ENCODE measurements at places on chromosomes 16 and 17.

DNA sequence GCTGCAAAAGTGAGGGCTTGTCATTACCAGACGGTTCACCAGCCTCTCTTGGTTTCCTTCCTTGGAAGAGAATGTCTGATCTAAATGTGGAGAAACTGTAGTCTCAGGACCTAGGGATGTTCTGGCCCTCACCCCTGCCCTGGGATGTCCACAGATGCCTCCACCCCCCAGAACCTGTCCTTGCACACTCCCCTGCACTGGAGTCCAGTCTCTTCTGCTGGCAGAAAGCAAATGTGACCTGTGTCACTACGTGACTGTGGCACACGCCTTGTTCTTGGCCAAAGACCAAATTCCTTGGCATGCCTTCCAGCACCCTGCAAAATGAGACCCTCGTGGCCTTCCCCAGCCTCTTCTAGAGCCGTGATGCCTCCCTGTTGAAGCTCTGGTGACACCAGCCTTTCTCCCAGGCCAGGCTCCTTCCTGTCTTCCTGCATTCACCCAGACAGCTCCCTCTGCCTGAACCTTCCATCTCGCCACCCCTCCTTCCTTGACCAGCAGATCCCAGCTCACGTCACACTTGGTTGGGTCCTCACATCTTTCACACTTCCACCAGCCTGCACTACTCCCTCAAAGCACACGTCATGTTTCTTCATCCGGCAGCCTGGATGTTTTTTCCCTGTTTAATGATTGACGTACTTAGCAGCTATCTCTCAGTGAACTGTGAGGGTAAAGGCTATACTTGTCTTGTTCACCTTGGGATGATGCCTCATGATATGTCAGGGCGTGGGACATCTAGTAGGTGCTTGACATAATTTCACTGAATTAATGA lies 4.3 kb downstream of the ZNF768 start:
- H3K36me3 ChIP-seq: no peaks in the 10 kb centered on the region
- no peak overlapping the region for H3K27ac ChIP-seq
- H3K4me3 ChIP-seq: no peak overlapping the region
- H3K4me1 ChIP-seq: peaks cover 5% of the 10 kb centered on the region

DNA sequence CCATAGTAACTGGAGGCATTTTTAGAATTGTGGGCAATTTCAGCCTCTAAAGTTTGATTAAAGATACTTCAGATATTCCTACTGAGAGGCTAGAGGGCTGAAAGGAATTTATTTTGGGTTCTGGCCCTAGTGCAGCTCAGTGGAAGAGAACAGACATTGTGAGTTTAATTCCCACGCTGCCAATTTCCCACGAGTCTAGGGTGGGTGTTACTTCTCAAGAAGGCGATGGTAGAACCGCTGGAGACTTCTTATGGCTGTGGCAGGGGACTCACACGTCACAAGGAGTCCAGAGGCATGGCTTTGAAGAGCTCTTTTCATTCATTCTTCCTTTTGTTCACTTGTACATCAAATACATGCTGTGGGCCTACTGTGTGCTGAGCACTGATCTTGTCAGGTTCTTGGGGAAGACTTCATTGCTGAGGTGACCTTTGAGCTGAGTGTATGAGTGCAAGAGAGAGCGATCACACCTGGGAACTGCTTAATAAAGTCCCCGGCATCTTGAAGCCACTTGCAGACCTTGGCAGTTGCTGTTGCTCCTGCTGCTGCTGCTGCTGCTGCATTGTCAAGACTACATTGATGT lies 111.7 kb downstream of the WWOX start:
- H3K4me3 ChIP-seq: no peak overlapping the region
- no peaks in the 10 kb centered on the region for H3K36me3 ChIP-seq
- no peaks in the 10 kb centered on the region for H3K4me1 ChIP-seq

- H3K27me3 ChIP-seq: no peaks in the 10 kb centered on the region
- H3K4me1 ChIP-seq: peaks cover 23% of the 10 kb centered on the region
- peak; percentile 51 for DNase-seq
- H3K36me3 ChIP-seq: no peaks in the 10 kb centered on the region
- no peak overlapping the region for H3K27ac ChIP-seq
Measured at GRCh38 chr16:86509759-86510464, 415 bp upstream of the FOXF1 start.

- no peaks in the 10 kb centered on the region for H3K36me3 ChIP-seq
- no peak overlapping the region for H3K27ac ChIP-seq
- H3K4me3 ChIP-seq: no peak overlapping the region
- H3K4me1 ChIP-seq: no peaks in the 10 kb centered on the region
- H3K27me3 ChIP-seq: peaks cover 3% of the 10 kb centered on the region
Measured at GRCh38 chr17:71741836-71742235, 379.0 kb upstream of the SOX9 start.

GRCh38 chr17:59129814-59130213 lies 23.1 kb upstream of the TRIM37 start:
- H3K27me3 ChIP-seq: no peaks in the 10 kb centered on the region
- H3K36me3 ChIP-seq: no peaks in the 10 kb centered on the region
- no peak for DNase-seq
- H3K4me1 ChIP-seq: no peaks in the 10 kb centered on the region
- no peak overlapping the region for H3K27ac ChIP-seq
- H3K4me3 ChIP-seq: no peak overlapping the region
